Right renal cortex interstitium (tissue), 3 donors: ENCODE measurements at places on chromosomes 7 and 10.

GRCh38 chr10:103872137-103872931 is 17.0 kb upstream of the SH3PXD2A start:
- no peak for DNase-seq

DNA sequence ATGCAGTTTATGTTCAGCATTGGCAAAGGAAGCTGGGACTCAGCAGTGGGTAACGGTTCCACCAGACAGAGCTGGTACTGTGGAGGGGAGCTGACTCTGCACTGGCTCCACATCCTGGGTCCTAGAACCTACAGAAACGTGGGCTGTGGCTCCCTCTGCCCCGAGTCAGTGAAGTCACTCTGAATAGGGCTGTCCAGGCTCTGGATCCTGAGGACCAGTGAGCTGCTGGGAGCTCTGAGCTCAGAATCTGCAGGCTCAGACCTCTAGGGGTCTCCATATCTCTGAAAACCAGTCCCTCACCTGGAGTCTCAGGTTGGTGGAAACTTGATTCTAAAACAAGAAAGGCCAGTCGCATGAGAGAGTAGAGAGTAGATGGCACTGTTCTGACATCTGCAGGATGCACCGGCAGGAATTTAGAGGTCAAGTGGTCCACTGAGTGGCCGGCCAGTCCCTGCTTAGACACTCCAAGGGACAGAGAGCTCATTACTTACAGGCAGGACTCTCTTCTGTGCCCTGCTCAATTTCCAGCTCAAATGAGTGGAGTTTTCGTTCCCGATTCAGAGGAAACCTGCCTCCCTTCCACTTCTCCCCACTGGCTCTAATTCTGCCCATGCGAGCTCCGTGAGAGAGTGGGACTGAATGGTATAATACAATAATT is 18.6 kb downstream of the NPFFR1 start:
- no peak for DNase-seq

DNA sequence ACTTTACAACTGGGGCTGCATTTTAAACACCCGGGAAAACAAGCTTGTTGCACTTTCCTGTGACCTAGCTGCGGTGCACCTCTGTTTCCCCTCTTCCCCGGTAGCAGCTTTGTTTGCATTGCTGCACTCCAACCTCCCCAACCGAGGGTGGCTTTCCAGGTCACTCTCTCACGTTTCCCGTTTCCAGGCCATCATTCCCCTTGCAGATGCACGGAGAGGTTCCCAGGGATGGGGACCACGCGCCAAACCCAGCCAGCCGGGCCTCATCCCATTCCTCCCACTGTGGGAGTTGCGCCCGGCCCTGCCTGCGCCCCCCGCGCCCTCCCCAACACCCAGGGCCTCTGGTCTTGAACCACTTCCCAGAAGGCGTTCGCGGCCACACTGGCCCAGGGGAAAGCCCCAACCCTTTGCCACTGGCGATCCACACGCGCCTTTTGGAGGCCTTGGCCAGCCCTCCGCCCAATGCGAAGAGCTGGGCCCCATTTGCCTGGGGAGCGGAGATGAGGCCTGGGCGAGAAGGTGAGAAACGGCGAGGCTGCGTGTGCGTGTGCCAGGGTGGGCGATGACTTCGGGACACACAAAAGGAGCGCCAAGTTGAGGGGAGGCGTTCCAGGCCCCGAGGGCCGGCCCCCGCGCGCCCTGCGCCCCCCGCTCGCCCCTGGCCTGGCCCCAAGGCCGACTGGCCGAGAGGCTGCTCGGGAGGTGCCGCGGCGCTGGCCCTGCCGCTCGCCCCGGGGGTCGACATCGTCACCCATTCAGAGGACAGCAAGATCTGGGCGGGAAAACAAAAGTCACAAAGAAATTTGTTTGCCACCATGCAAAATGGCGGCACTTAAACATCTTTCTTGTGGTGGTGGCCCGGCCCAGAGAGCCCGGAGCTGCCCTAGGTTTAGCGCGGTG is 15.9 kb downstream of the SKIDA1 start:
- no peak for DNase-seq

DNA sequence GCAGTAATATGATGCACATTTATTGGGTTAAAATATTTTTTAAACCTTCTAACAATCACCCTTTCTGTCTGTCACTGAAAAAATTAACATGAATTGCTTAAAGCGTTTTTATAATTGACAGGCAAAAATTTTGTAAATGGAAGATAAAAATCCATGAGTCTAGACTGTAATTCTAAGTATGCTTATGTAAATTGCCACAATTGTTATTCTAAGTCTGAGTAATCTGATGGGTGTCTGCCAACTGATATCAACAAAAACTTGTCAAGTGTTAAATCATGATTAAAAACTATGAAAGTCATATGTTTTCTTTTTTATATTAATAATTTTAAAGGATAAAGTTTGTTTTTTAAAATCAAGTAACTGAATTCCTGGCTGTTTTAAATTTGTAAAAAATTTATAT is 208.2 kb downstream of the CDK14 start:
- DNase-seq: no peak

DNA sequence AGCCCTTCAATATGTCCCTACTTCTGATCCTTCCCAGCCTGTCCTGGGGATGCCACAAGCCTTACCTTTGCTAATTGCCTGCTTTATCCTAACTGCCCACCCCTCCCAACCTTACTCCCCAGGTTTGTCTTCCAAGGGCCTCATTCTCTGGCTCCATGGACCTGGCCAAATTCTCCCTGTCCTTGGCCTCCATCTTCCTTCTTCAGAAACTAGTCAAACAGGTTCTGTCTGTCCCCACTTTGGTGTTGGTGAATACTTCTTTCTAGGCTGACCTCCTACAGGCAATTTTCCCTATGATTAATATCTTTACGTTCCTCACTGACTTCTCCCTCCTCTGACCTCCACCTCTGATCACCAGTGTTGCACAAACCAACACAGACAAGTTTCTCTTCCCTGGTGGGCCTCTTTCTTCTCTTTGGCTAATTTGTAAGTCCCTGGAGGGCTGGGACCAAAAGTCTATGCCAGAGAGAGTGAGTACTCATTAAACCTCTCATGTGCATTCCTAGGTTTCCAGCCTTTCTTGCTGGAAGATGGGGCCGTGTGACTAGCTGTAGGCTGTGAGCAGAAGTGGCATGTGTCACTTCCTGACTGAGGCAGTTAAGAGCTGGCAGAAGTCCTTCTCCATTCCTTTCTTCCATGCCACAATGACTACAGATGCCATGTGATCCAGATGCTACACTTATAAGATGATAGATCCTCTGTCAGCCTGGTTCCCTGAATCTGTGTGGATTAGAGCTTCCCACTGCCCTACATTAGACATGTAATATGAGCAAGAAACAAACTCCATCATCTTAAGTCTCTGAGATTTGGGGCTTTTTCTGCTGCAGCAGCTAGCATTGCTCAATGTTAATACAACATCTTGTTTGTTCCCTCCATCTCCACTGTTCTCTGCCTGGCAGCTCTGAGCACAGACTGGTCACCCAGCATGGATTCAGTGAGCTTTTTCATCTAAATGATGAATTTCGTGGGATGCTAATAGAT is 382.7 kb downstream of the RPS24 start:
- no peak for DNase-seq
